ENCODE measurements at places on chromosomes 1 and 21. TPM values are rescaled to one million over a fixed set of nuclear protein-coding genes. Genes with fewer than 3 reads are reported as not detected.

GRCh38 chr1:83887483-83887882, 111.4 kb downstream of the TTLL7 start:
- H3K4me3 ChIP-seq, result no peak overlapping the region
- H3K36me3 ChIP-seq, result peaks cover 5% of the 10 kb centered on the region
- no peaks in the 10 kb centered on the region for H3K27me3 ChIP-seq
- H3K4me1 ChIP-seq, result peaks cover 14% of the 10 kb centered on the region
- DNase-seq, result no peak
- H3K27ac ChIP-seq, result no peak overlapping the region

GRCh38 chr1:59569198-59569597, 245.6 kb upstream of the HOOK1 start:
- peaks cover 3% of the 10 kb centered on the region for H3K36me3 ChIP-seq
- peaks cover 4% of the 10 kb centered on the region for H3K27me3 ChIP-seq
- DNase-seq, result no peak
- H3K4me1 ChIP-seq, result peaks cover 7% of the 10 kb centered on the region
- no peak overlapping the region for H3K4me3 ChIP-seq
- no peak overlapping the region for H3K27ac ChIP-seq

Gene GABRD
- not detected for total RNA-seq

Gene JAM2
- total RNA-seq, result 5.9 TPM

DNA sequence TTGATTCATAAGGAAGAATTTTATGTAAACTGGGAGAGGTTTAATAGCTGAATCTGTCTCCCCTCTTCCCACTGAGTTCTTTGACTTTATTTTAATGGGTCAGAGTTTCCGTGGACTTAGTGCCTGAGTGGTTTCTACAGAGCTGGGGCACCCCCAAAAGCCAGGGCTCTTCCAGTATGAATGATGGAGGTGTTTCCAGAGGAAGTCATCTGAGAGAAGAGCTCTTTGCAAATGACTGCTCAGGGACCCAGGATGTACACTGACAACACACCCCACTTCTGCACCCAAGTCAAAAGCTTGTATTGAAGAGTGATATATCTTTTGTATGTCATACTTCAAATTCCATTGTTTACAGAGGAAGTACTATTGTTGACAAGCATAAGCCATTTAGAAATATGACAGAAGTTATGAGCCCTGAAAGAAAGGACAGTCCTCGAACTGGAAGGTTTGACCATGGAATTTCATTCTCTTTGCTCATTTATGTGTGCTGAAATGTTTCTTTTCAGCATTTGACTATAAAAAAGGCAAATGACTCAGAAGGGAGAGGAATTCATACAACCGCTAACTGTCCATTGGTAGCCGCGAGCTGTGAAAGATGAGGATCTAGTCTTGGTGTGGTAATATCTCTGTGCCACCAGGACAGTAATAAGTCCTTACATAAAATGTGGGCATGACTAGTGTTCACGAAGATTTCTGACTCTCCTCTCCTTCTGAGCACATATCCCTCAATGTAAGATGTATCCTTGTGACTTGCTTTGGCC, 25.4 kb upstream of the LMX1A start:
- H3K36me3 ChIP-seq, result no peaks in the 10 kb centered on the region
- no peak for DNase-seq
- H3K4me3 ChIP-seq, result no peak overlapping the region
- peaks cover 1% of the 10 kb centered on the region for H3K4me1 ChIP-seq
- peaks cover 53% of the 10 kb centered on the region for H3K27me3 ChIP-seq

Gene ETNK2
- total RNA-seq, result 15.4 TPM

Gene ERRFI1
- total RNA-seq, result 96.6 TPM

Data from osteocyte (in vitro differentiated cells).